NCI-H82 (cell line): ENCODE measurements at places on chromosomes 5 and 9.

DNA sequence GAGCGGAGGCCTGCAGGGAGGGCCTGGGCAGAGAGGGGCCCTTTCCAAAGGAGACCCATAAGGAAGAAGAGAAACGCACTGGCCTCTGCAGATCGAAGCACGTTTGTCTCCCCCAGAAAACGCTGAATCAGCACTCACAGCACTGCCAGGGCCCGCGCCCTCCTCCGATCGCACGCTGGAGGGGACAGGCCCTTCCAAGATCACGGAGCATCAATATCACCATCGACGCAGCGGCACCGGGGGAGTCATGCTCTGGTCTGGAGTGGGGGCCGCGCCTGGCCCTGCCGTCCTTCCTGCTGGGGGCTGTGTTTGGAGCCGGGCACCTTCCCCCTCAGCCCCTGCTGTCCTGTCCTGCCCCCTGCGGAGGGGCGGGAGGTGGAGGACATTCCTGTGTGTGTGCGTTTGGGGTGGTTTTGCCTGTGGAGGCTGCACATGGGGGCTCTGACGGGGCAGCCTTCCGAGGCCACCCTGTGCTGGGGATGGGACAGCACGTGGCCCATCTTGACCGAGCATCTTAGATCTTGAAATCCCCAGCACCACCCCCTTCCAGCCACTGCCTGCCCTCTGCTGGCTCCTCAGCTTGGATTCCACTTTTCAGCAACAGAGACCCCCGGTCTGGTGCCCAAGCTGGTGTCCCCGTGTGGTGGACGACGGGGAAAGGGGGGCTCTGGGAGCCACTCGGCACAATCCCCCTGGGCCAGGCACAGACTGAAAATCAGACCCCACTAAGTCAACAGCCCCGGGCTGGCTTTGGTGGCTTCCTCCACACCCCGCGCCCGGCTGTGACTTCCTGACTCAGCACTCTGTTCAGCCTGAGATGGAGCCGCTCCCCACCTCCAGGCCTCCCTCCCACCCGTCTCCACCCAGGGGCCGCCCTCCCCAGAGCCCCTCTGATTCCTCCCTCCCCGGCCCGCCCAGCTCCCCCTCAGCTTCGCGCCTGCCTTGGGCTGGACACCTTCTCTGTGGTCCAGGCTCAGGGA lies 8.3 kb downstream of the TMEM250 start:
- no peak for DNase-seq

- DNase-seq, result no peak
Observed at GRCh38 chr5:17928581-17928981, 294.3 kb downstream of the TAF11L14 start.

GRCh38 chr9:123418506-123418905 lies 62.5 kb downstream of the CRB2 start:
- DNase-seq, result no peak

DNA sequence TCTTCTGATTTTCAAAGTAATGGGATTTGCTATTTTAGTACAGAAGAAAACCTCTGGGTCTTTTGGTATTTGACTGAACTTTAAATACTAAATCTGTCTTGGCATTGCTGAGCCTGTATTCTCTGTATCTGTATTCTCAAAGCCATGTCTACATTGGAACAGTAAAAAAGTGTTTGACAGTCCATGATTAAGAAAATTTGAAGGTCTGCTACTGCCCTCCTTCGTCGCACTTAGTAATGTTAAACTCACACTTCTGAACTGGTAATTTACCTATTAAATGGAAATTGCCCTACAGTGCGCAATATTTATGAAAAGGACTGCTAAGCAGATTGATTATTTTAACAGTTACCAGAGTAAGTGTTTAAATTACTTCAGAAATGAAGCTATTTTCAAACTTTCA lies 165.7 kb upstream of the SMC2 start:
- no peak for DNase-seq
